ENCODE measurements at places on chromosomes 2 and 18. TPM values are rescaled to one million over a fixed set of nuclear protein-coding genes. Genes with fewer than 3 reads are reported as not detected.
A peak's percentile ranks its signal among the peaks of the same experiment; 100 is the strongest.

GRCh38 chr18:62643181-62643580 lies 72.2 kb upstream of the PHLPP1 start:
- H3K27me3 ChIP-seq, result peaks cover 1% of the 10 kb centered on the region
- no peak overlapping the region for H3K4me3 ChIP-seq
- H3K4me1 ChIP-seq, result no peaks in the 10 kb centered on the region
- DNase-seq, result no peak

DNA sequence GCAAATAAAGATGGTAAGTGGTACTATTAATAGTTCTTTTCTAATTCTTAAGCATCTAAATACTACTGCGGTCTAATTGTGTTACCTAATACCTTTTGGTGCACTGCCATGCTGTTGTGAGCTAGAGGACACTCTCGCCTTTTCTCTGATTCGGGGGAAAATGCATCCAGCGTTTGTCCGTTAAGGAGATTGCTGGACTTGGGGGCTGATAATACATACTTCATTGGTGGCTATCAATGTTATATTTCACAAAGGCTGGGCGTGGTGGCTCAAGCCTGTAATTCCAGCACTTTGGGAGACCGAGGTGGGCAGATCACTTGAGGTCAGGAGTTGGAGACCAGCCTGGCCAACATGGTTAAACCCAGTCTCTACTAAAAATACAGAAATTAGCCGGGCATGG lies 141.7 kb upstream of the TWIST2 start:
- DNase-seq, result no peak
- H3K36me3 ChIP-seq, result no peaks in the 10 kb centered on the region
- H3K27ac ChIP-seq, result no peak overlapping the region
- H3K4me3 ChIP-seq, result no peak overlapping the region
- H3K27me3 ChIP-seq, result no peaks in the 10 kb centered on the region

GRCh38 chr18:13387855-13388548 lies 169.4 kb downstream of the LDLRAD4 start:
- H3K36me3 ChIP-seq, result no peaks in the 10 kb centered on the region
- no peak for DNase-seq
- H3K27ac ChIP-seq, result no peak overlapping the region
- H3K4me3 ChIP-seq, result no peak overlapping the region
- H3K27me3 ChIP-seq, result no peaks in the 10 kb centered on the region
- no peaks in the 10 kb centered on the region for H3K4me1 ChIP-seq

GRCh38 chr2:30356776-30357175 lies 90.3 kb upstream of the LCLAT1 start:
- H3K36me3 ChIP-seq, result no peaks in the 10 kb centered on the region
- H3K4me3 ChIP-seq, result no peak overlapping the region
- DNase-seq, result no peak
- H3K27me3 ChIP-seq, result peaks cover 2% of the 10 kb centered on the region
- H3K27ac ChIP-seq, result no peak overlapping the region

DNA sequence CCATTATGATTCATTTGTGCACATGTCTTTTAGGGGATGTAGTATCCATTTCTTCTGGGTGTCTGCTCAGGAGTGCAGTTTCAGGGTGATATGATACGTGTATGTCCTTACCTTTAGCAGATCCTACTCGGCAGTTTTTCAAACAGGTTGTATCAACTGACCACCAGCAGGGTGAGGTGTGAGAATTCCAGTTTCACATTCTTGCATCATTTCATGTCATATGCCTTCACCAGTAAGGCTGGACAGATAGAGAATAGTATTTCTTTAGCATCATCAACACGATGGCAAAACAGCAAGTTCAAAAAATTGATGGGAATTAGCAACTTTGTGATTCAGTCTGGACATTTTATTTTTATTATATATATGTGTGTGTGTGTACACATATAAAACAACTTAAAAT lies 230.0 kb upstream of the TPO start:
- DNase-seq, result no peak
- H3K4me1 ChIP-seq, result no peaks in the 10 kb centered on the region
- no peak overlapping the region for H3K27ac ChIP-seq
- H3K4me3 ChIP-seq, result no peak overlapping the region

DNA sequence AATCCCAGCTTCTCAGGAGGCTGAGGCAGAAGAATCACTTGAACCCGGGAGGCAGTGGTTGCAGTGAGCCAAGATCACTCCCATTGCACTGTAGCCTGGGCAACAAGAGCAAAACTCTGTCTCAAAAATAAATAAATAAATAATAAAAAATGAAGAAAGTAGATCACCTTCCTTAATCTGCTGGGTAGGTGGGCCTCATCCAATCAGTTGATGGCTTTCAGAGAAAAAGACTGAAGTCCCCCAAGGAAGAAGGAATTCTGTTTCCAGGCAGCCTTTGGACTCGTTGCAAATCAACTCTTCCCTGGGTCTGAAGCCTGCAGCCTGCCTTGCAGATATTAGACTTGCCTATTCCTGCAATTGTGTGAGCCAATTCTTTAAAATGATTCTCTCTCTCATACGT lies 136.5 kb downstream of the TFCP2L1 start:
- no peaks in the 10 kb centered on the region for H3K27me3 ChIP-seq
- no peak overlapping the region for H3K27ac ChIP-seq
- no peaks in the 10 kb centered on the region for H3K36me3 ChIP-seq
- H3K4me1 ChIP-seq, result no peaks in the 10 kb centered on the region
- no peak overlapping the region for H3K4me3 ChIP-seq

SRD5A2 gene
- 0.89 TPM for polyA plus RNA-seq

DNA sequence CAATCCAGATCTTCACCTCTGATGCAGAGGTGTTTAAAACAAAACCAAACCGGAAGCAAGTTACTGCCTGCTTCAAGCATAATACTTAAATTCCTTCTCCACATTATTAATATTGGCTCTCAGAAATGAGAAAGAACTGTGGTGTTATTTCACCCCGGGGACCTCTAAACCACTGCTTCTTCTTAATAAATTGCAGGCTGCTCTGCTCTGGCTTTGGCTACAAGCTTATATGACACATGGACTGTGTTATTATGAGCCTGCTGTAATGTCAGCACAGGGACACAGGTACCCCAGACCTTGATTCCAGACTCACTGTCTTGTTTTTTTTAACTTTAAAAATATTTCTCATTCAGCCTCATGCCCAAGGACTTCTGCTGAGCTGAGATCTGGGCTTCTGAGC lies 45.1 kb downstream of the ST6GAL2 start:
- H3K36me3 ChIP-seq, result no peaks in the 10 kb centered on the region
- H3K4me1 ChIP-seq, result no peaks in the 10 kb centered on the region
- no peak for DNase-seq
- no peaks in the 10 kb centered on the region for H3K27me3 ChIP-seq
- no peak overlapping the region for H3K27ac ChIP-seq

DNA sequence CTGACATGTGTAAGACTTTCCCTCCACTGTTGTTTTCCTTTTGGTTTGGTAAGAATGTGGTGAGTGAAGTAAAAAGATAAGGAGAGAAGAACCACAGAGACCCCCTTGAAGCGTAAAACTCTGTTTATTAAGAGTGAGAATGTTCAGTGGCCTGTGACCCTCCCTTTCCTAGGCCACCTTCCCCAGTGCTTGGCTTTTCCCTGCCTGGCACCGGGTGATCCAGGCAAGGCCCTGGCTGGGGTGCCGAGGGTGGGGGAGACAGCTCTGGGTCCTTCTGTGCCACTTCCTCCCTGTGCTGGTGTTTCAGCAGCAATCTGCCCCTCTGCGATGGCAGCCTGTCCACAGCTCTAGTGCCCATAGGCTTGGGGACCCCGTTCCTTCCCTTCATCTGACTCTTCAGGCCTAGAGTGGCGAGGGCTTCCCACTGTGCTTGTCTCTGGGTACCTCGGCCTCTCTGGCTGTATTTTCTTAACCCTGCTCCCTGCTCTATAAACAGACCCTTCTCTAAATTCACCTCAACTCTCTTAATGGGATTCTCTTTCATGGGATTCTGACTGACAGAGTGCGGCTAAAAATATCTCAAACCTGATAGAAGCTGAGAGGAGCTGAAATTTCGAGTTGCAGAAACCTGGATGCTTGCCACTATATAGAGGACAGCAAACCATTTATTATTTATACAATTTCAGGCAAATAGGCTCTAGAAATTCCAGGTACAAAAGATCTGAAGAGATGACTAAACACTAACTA lies 461.0 kb downstream of the DLGAP1 start:
- H3K36me3 ChIP-seq, result no peaks in the 10 kb centered on the region
- no peak overlapping the region for H3K4me3 ChIP-seq
- peaks cover 2% of the 10 kb centered on the region for H3K4me1 ChIP-seq
- no peak overlapping the region for H3K27ac ChIP-seq
- no peaks in the 10 kb centered on the region for H3K27me3 ChIP-seq
- no peak for DNase-seq

DNA sequence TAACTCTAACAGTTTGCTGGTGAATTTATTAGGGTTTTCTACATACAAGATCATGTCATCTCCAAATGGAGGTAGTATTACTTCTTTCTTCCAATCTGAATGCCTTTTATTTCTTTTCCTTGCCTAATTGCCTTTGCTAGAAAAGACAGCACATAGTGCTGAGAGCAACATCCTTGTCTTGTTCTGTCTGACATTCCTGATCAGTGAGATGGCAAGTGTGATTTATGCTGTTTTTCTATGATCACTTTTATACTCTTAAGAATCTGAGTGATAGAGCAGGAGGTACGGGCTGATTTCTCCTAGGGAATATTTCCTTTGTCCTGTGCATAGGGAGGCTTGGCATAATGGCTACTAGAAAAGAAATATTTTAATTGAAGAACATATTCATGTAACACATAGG lies 17.3 kb downstream of the LYPD6B start:
- DNase-seq, result no peak
- no peaks in the 10 kb centered on the region for H3K4me1 ChIP-seq
- no peak overlapping the region for H3K4me3 ChIP-seq
- H3K27me3 ChIP-seq, result no peaks in the 10 kb centered on the region
- H3K27ac ChIP-seq, result no peak overlapping the region

- H3K4me1 ChIP-seq, result peaks cover 40% of the 10 kb centered on the region
- H3K36me3 ChIP-seq, result peaks cover 28% of the 10 kb centered on the region
- DNase-seq, result peak; percentile 46
- no peaks in the 10 kb centered on the region for H3K27me3 ChIP-seq
- H3K4me3 ChIP-seq, result no peak overlapping the region
These were observed 109.9 kb upstream of the ID2 start for GRCh38 chr2:8571792-8572499.

GRCh38 chr2:15588329-15588919 lies 3.2 kb upstream of the DDX1 start:
- H3K4me1 ChIP-seq, result no peaks in the 10 kb centered on the region
- H3K27ac ChIP-seq, result no peak overlapping the region
- no peaks in the 10 kb centered on the region for H3K27me3 ChIP-seq
- H3K4me3 ChIP-seq, result no peak overlapping the region

DNA sequence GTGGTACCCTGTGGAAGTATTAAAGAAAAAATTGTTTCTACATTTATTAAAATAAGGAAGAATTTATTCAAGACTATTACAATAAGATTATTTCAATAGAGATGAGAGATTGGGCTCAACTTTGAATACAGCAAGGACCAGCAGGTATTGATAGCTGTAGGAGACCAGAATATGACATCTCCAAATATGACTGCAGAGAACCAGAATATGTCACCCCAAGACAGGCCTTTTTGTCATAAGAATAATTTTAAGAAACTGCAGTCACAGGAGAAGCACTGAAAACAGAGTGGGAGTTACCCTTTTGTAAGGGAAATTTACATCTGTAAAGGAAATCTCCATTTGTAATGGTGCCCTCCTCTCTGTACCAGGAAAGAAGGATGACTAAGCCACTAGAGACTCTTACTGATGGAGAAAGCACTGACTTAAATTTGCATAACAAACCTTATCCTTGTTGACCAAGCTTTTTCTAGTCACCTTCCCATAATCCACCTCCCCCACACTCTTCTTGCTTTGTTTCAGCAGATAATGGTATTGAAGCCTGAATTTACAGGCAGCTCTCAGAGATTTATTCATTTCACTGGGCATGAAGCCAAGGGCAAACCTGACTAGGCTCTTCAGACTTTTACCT lies 145.1 kb upstream of the RMP24 start:
- H3K4me3 ChIP-seq, result no peak overlapping the region
- DNase-seq, result no peak
- H3K36me3 ChIP-seq, result no peaks in the 10 kb centered on the region
- H3K27ac ChIP-seq, result no peak overlapping the region
- H3K27me3 ChIP-seq, result no peaks in the 10 kb centered on the region
- no peaks in the 10 kb centered on the region for H3K4me1 ChIP-seq

CFAP221 gene
- 2.2 TPM for polyA plus RNA-seq

C2orf81 gene
- polyA plus RNA-seq, result 0.22 TPM

DNA sequence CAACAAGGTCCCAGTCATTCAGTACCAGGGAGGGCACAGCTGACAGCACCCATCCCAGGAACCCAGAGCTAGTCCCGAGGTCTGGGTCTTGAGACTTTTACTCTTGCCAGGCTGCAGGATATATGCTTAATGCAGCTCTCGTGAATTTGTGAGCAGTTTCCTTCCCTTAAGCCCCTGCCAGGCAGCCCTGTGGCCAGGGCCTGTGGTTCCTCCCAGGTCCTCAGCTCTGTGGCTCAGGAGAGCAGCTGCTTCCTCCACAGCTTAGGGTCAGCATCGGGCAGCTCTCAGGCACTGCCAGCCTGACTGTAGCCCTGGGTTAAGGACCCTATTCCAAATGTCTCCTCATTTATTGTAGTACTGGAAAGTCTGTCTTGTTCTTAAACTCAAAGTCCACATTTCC lies 1384.8 kb downstream of the RPIA start:
- no peak overlapping the region for H3K4me3 ChIP-seq
- DNase-seq, result no peak
- no peak overlapping the region for H3K27ac ChIP-seq
- H3K36me3 ChIP-seq, result no peaks in the 10 kb centered on the region
- no peaks in the 10 kb centered on the region for H3K4me1 ChIP-seq
- H3K27me3 ChIP-seq, result no peaks in the 10 kb centered on the region

DNA sequence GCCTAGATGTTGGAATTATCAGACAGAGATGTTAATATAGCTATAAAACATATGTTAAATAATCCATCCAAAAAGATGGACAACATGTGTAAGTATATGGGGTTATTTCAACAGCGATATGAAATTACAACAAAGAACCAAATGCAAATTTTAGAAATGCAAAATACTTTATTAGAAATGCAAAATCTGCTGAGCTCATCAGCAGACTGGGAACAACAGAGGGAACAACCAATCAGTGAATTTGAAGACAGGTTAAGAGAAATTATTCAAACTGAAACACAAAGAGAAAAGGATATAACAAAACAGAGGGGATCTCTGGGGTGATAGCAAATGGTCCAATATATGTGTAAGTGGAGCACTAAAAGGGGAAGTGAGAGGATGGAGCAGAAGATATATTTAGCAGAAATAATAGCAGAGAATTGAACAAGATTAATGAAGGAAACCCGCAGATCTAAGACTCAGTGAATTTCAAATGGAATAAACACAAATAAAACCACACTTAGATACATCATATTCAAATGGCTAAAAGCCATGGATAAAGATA lies 13.5 kb upstream of the HS6ST1 start:
- no peak for DNase-seq
- no peaks in the 10 kb centered on the region for H3K36me3 ChIP-seq
- H3K4me3 ChIP-seq, result no peak overlapping the region
- H3K27ac ChIP-seq, result no peak overlapping the region
- no peaks in the 10 kb centered on the region for H3K4me1 ChIP-seq
- H3K27me3 ChIP-seq, result no peaks in the 10 kb centered on the region

Data from small intestine (tissue), 16 donors.